CD14-positive monocyte (primary cell): ENCODE measurements at places on chromosomes 16 and 17. TPM values are rescaled to one million over a fixed set of nuclear protein-coding genes. Genes with fewer than 3 reads are reported as not detected.

GRCh38 chr16:63442246-63442645, 1406.0 kb upstream of the CDH8 start:
- no peak for DNase-seq

DNA sequence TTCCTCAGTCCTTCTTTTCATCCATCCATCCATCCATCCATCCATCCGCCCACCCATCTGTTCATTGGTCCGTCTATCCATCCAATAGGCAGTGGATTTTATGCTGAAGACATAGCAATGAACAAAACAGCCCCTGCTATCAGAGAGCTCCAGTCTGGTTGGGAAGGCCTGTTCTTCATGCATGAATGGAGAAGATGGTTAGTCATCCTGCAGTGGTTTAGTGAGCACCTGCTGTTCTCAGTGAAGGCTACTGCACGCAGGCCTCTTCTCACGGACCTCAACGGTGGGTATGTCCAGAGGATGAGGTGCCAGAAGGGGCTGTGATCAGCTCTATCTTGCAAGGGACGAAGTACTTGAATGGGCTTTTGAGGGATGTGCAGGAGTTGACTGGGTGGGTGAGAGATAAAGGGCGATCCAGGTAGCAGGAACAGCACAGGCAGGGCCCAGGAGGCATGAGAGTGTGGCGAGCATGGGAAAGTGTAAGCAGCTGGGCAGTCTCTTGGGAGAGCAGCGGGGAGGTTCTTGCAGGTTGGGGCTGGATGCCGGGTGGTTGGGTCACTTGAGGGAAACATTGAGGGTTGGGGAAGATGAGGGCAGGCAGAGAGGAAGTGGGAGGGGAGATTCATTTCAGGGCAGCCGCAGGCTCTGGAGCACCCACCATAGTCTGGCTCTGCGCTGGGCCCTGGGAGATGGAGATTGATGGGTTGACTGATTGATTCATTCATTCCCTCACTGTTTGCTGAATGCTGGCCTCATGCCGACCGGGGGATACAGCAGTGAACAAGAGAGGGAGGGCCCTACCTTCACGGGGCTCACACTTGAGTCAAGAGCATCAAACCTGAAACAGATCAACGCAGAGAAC, 115.0 kb upstream of the CIBAR2 start:
- no peak for DNase-seq

GRCh38 chr16:85390511-85391174, 222.5 kb upstream of the GSE1 start:
- DNase-seq = no peak

- DNase-seq = no peak
These were observed 6.6 kb upstream of the NR1D1 start for GRCh38 chr17:40106760-40107521.

DNA sequence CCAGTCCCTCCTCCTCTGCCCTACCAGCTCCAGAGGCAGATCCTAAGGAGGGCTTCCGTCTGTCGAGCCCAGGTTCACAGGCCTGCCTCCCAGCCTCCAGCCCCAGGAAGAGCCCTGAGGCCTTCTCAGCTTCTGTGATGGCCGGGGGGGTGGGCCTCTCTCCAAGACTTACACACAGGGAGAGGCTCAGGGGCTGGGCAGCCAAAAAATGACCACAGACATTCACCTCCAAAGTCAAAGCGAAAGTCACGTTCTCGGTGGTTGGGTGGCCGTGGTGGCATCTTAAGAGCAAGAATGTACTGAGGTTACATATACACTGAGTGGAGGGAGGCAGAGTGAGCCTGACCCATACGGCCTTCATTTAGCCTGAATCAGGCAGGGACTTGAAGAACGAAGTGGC, 119.1 kb downstream of the CCDC182 start:
- no peak for DNase-seq

BRIP1 gene
- polyA plus RNA-seq = 0.12 TPM
